ENCODE measurements at places on chromosomes 16 and 17. TPM values are rescaled to one million over a fixed set of nuclear protein-coding genes. Genes with fewer than 3 reads are reported as not detected.
A peak's percentile ranks its signal among the peaks of the same experiment; 100 is the strongest.

Gene NPIPB12
- 73.2 TPM for total RNA-seq

DNA sequence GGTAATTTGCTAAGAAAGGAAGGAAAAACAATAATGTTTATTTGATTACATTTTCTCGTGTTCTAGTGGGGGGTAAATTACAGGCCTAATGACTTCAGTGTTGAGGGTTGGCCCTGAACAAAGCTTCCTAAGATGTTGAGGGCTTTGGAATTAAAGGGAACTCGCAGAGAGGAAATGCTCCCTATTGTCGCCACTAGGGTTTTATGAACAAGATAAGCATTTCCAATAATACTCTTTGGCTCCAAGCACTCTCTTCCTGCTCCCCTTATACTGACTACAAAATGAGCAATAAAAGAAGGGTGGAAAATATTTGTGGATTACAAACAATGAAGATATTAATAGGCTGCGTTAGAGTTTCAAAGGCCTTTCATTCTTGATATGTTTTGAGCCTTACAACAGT is 363.6 kb downstream of the HS3ST3B1 start:
- DNase-seq, result no peak

DNA sequence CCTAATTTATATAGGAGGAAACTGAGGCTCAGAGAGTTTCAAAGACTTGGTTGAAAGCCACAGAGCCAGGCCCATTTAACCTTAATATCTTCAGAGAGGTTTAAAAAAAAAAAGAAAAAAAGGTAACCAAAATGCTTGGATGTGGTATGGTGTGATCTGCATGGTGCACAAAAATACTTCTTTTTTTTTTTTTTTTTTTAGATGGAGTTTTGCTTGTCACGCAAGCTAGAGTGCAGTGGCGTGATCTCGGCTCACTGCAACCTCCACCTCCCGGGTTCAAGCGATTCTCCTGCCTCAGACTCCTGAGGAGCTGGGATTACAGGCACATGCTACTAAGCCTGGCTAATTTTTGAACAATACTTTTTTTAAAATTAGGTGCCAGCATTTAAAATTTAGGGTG is 101.8 kb downstream of the XYLT1 start:
- no peak for DNase-seq

DNA sequence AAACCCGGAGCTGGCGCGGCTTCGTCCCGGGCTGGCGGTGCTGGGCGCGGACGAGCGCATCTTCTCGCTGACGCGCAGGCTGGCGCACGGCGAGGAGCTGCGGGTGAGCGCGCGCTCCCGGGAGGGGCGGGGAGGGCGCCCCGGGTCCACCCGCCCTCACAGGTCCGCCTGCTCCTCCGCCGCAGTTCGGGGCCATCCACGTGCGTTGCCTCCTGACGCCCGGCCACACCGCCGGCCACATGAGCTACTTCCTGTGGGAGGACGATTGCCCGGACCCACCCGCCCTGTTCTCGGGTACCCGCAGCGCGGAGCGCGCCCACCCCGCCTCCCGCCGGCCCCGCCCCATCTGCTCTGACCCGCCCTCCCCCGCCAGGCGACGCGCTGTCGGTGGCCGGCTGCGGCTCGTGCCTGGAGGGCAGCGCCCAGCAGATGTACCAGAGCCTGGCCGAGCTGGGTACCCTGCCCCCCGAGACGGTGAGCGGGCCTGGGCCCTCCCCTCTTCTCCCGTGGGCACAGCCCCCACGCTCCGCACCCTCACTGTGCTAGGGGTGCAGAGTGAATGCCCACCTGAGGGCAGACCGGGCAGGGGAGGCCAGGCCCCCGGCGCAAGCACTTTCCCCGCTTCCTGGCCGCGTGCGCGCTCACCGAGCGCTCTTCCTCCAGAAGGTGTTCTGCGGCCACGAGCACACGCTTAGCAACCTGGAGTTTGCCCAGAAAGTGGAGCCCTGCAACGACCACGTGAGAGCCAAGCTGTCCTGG is 1.4 kb downstream of the HAGHL start:
- DNase-seq, result no peak

DNA sequence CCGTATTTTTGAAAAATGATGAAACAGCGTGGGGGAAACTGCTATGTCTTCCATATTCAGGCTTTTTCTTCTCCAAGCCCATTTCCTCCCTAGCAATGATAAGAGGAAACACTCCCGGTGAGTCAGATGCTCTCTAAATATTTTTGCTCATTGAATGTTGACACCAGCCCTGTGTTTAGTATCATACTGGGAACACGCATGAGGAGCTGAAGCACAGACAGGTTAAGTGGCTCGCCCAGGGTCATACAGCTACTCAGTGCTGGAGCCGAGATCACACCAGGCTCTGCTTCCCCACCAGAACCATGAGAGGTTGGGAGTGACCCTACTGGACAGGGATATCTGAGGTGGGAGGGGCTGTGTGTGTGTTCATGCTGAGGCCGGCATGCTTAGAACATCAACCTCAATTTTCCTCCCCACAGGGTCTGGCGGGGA is 37.8 kb upstream of the ADGRG1 start:
- peak; percentile 90 for DNase-seq
